ENCODE measurements at places on chromosomes 7 and 10.

DNA sequence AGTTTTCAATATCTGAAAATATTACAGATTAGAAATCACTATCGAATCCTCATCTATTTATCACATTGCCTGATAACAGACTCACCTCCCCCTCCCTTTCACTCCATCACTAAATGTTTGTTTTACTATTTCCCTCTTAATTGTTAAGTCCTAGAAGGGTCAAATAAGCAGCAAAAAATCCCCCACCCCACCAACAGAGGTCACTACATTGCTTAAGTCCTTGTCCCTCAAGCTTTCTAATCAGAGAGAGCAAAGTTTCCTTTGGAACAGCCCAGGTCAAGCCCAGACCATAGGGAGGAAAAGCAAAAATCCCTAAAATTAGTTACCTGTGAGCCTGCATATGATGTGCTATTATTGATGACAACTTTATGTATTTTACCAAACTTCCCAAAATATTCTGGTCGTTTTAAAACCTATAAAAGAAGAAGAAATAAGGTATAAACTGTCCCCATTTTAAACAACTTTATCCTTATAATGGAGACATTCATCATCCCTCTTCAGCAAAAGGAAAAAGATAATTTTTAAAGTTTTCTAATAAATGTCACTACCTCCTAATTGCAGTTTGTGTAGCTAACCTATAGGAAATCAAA is 95.0 kb downstream of the CNOT4 start:
- no peak for DNase-seq

- no peak for DNase-seq
Observed at GRCh38 chr10:12308736-12309375, 40.5 kb upstream of the CAMK1D start.

GRCh38 chr10:82190432-82191260 is 315.7 kb downstream of the NRG3 start:
- no peak for DNase-seq

DNA sequence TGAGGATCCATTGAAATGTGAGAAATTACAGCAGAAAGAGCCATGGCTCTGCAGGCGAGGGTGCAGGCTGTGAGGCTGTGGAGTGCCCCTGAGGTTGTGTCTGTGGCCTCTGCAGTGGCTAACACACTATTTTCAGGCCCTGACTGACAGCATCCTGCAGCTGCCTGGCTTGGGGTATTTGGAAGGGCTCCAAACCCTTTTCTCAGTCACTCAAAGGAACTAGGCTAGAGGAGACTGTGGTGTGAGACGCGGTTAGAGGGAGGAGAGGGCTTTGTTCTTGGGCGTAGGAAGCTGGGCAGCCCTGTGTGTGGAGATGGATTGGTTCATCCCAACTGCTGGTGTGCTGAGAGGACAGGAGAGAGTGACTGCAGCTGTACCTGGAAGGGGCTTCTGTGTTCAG is 134.9 kb downstream of the RAMP3 start:
- no peak for DNase-seq

DNA sequence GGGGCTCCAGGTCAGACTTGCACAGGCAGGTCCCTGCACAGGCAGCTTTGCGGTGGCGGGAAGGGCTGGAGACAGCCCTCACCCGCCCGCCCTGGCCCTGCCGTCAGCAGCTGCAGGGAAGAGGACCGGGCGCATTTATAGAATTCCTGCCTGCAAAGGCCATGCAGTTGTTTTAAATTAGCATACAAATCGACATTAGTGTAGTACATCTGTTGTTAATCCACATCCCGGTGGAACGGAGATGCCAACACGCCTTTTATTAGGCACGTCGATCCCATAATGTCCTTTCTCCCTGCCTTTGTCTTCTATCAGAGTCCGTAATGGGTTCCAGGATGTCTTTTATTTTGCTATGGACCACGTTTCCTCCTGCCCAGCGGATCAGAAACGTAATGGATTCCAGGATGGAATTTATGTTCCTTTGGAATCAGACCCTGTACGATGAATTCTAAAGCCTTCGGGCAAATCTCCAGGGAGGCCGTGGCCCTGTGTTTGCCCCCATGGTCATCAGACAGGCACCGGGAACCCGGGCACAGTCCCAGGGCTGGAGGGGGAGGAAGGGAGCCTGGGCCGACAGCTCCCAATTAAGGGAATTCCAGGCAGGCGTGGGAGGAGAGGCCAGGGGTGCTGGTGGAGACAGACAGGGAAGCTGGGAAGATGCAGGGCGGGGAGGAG is 123.9 kb downstream of the COL26A1 start:
- no peak for DNase-seq

DNA sequence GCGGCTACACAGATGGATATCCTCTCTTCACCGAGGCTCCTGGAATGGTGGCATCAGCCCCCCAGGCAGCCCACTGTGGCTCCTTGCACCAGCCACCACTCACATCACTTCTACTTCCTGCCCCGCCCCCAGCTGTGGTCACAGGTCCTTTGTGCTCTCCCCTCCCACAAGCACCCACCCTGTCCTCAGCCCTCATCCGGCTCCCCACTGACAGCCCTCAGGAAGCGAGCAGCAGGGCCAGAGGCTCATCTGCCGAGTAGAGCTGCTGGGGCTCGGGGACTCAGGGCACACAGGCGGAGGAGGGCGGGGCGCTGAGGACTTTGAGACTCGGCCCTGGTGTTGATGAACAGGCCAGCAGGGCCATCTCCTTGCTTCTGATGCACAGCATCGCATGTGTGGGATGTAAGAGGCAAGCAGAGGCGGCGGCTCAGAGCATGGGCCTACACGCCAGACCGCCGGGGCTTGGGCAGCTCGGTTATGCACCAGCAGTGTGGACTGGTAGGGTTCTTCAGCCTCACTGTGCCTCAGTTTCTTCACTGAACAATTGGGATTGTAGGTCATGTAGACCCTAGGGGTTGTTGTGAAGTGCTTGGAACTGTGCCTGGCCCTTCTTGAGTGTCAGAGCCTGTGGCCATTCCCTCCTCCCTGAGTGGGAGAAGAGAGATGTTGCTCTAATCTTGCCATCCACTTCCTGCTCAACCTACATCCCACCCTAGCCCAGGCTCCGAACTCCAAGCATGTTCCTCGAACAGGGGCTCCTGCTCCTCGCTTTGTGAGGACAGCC is at the start of gene PRF1:
Gene PRF1 (minus strand): TSS at position 77 of the 784 bp plus-strand sequence. CDS start 1,839 bp downstream, outside the sequence.
- DNase-seq = no peak

DNA sequence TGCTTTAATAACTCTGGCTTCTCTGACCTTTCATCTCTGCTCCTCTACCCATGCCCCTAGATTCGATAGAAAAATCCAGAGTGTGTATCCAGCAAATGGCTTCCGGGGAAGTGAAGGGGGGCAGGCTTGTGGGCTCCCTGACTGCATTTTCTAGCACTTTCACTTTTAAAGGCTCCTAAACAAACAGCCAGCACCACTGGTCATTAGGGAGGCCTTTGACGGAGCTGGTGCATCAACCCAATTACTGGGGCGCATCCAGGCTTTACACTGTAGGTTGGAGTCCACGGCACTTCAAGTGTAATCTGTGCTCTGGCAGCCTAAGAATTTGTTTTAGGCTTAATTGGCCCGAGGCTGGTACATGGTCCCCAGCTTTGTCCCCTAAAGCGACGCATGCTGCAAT is 291.9 kb downstream of the GFRA1 start:
- no peak for DNase-seq

DNA sequence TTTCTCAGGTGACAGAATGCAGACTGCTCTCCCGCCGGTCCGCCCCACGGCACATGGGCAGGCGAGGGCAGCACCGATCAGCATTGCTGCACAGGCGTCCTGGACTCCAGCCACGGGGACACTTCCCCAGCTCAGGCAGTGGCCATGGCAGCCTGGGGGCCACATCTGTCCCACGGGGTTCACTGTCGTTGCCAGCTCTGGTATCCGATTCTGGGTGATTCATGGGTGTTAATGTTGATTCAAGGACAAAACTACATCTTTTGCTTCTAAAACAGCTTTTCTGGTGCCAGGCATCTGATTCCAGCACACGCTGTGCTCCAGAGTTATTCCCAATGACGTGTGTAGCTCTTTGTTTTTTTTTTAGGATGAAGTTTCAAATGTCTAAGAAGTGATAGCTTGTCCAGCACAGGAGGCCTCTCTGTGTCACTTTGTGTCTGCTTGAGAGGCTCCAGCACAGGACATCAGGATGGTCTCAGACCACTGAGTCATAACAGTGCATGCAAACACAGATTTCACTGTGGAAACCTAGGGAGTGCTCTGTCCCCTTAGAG is 218.0 kb downstream of the WDR37 start:
- DNase-seq = no peak

GRCh38 chr7:5229451-5230264 is 39.6 kb downstream of the WIPI2 start:
- DNase-seq = no peak

- DNase-seq = no peak
Observed at GRCh38 chr7:68833422-68833821, 764.9 kb upstream of the AUTS2 start.

DNA sequence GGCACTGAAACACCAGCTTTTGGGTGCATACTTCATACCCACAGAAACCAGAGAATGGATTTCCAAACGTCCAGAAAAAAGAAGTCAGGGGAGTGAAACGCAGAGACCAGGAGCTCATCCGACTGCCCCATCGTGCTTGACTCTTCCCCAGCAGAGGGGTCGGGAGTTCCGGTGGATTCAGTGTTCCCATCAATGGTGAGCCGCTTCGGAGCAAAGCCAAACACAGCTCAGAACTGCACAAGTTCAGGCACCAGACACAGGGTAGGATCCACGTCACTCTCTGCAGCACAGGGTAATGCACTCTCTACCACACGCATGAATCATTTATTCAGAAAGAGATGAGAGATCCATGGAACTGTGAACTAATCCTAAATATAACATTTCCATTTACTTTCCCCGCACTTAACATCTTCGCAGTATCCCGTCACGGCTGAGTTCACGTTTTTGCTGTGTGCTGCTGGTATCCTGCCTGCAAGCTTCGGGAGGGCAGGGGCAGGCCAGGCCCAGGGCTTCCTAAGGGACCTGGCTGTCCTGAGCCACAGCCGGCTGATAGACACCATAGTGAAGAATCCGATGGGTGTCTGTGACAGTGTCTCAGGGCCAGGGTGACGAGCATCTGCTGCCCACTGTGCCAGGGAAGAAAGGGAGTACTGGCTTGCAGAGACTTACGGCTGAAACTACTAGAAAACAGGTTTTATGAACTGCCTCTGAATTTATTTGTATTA is 545.3 kb downstream of the PTPRN2 start:
- no peak for DNase-seq

DNA sequence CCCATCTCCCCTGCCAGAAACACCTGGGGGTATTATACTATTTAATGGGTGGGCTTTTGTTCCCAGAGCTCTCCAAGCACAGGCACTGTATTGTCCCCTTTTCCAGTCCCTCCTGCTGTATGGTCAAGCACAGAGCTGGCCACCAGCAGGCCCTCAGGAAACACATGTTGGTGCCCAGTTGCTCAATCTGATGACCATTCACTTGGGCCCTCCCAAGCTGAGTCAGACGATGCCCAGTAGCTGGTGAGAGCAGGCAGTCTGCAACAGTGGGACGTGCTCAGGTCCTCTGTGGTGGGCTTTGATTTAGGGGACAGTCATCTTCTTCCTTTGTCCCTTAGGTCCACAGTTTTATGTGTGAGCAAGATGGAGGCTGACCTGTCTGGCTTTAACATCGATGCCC is 11.8 kb downstream of the SFXN2 start:
- no peak for DNase-seq

GRCh38 chr10:125591886-125592285 is 91.1 kb downstream of the TEX36 start:
- no peak for DNase-seq

GRCh38 chr10:88755753-88756152 is 4.1 kb upstream of the LIPN start:
- DNase-seq = no peak

DNA sequence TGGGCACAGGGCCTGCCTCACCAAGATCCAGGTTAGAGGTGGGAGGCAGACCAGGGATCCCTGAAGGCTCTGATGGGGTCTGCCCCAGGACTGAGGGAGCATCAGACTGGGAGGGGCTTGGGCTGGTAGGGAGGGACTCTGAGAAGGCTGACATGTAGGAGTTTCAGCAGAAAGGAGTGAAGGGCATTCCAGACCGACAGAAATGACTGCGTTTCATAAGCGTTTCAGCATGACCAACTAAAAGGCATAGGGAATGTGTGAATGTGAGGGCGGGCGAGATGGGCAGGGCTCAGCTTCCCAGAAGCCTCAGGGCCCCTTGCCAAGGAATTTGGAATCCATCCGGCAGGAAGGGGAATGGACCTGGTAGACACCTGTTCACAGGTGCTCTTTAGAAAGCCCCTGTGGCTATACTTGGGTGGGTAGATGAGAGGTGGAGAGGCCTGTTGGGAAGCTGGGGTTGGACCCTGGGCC is 24.9 kb upstream of the SLC29A3 start:
- no peak for DNase-seq

DNA sequence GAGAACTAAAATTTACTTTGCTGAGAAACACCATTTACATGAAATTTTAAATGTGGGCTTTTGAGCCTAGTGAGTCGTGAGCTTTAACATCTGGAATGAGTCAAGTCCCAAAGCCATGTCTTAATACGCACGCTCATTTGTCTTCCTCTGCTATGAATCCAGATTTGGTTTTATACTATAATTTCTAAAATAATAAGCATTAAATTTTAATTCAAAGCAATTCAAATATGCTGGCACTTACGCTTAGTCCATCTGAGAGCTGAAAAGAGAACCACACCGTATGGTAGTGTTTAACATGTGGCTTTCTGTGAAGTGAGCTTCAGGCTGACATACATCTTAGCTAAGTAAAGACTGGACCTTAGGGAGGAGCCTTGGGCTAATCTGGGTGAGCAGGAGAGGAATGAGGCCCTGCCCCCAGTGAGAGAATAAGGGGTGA is 52.2 kb downstream of the CUBN start:
- no peak for DNase-seq

DNA sequence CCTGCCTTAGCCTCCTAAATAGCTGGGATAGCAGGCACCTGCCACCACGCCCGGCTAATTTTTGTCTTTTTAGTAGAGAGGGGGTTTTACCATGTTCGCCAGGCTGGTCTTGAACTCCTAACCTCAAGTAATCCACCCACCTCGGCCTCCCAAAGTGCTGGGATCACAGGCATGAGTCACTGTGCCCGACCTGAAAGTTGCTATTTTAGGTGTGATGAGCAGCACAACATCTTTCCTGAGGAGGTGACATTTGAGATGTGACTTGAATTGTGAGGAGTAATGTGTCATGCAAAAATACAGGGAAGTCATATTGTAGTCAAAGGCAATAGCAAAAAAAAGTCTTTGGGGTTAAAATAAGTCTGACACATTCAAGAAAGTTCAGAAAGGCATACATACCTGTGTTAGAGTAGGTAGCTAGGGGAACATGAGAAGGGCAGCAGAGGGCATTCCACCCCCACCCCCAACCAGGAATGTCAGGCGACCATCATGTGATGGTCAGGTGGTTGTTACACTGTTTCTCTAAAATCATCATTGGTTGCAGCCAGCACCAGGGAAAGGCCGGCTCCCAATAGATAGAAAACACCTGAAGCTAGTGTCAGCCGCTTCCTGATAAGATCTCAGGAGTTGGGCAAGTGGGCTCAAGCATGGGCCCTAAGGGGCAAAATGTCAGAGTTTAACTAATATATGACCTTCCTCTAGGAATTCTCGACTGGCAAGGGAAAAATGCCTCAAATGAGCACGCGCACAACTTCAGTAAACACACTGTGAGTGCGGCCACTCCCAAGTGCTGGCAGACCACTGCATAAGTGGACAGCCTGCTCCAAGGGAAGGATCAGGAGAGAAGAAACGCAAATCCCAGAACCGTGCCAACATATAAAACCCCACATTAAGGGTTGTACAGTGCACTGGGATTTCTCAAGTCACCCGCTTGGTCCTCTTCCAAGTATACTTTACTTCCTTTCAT is at the start of gene TACC2:
Gene TACC2 (plus strand): TSS at position 803 of the 964 bp plus-strand sequence. CDS start 32,819 bp downstream, outside the sequence.
- no peak for DNase-seq

All from cortex of kidney (tissue), 1 donor.